Activated naive CD8-positive, alpha-beta T cell treated with anti-CD3 and anti-CD28 coated beads for 36 hours (primary cell): ENCODE measurements at places on chromosomes 4 and X. TPM values are rescaled to one million over a fixed set of nuclear protein-coding genes. Genes with fewer than 3 reads are reported as not detected.
A peak's percentile ranks its signal among the peaks of the same experiment; 100 is the strongest.

RAI2 gene
- total RNA-seq, result 0.98 TPM

ADH1A gene
- not detected for total RNA-seq

RAP1GDS1 gene
- total RNA-seq, result 61.8 TPM

F8A3 gene
- 8.8 TPM for total RNA-seq

FAM90A26 gene
- not detected for total RNA-seq

CT45A2 gene
- total RNA-seq, result not detected

TRIML2 gene
- total RNA-seq, result not detected

NPY5R gene
- total RNA-seq, result not detected

GRCh38 chr4:38085751-38086150 lies 125.6 kb downstream of the PTTG2 start:
- no peak for DNase-seq
- no peak overlapping the region for H3K4me3 ChIP-seq
- H3K4me1 ChIP-seq, result peaks cover 11% of the 10 kb centered on the region
- H3K27me3 ChIP-seq, result no peaks in the 10 kb centered on the region

DNA sequence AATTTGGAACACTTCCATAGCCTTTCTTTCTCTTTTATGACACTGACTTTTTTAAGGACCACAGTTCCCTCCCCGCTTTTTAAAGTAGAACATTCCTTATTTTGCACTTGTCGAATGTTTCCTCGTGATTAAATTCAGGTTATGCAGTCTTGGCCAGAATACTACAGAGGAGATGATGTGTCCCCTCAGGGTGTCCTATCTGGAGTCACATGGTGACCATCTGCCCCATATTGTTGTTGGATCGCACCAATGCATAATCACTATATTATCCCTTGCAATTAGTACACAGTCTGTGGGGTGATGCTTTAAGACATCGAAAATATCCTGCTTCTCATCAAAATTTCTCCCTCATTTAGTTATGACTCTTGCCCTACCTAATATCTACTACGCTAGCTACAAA lies 27.4 kb downstream of the WDFY3 start:
- H3K36me3 ChIP-seq, result no peaks in the 10 kb centered on the region
- H3K27ac ChIP-seq, result no peak overlapping the region
- no peaks in the 10 kb centered on the region for H3K27me3 ChIP-seq

GRCh38 chr4:121034017-121034416 lies 38.3 kb downstream of the NDNF start:
- peaks cover 2% of the 10 kb centered on the region for H3K4me1 ChIP-seq
- H3K27ac ChIP-seq, result no peak overlapping the region
- H3K4me3 ChIP-seq, result no peak overlapping the region
- no peaks in the 10 kb centered on the region for H3K36me3 ChIP-seq

- DNase-seq, result no peak
- H3K4me1 ChIP-seq, result no peaks in the 10 kb centered on the region
- no peak overlapping the region for H3K27ac ChIP-seq
- no peaks in the 10 kb centered on the region for H3K27me3 ChIP-seq
- no peak overlapping the region for H3K4me3 ChIP-seq
- no peaks in the 10 kb centered on the region for H3K36me3 ChIP-seq
These were observed 14.8 kb upstream of the LAP3 start for GRCh38 chr4:17562157-17562556.

DNA sequence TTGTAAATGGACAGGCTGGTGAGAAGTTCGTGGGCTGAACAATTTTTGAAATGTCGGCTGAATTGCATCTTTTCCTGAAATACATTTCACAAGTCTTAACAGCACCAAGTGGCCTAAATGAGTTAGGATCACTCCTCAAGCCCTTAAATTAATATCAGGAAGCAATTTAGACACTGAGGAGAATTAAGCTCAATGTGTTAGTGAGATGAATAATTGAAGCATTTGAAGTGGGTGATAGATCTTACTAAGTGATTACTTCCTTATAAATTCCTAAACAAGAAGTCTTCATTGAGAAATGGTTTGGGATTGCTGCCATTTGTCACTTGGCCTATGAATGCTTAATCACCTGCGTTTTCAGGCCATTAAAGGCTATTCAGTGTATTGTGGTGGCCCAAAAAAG lies 116.8 kb downstream of the NAA11 start:
- H3K27me3 ChIP-seq, result no peaks in the 10 kb centered on the region
- H3K4me3 ChIP-seq, result no peak overlapping the region
- H3K27ac ChIP-seq, result no peak overlapping the region

DNA sequence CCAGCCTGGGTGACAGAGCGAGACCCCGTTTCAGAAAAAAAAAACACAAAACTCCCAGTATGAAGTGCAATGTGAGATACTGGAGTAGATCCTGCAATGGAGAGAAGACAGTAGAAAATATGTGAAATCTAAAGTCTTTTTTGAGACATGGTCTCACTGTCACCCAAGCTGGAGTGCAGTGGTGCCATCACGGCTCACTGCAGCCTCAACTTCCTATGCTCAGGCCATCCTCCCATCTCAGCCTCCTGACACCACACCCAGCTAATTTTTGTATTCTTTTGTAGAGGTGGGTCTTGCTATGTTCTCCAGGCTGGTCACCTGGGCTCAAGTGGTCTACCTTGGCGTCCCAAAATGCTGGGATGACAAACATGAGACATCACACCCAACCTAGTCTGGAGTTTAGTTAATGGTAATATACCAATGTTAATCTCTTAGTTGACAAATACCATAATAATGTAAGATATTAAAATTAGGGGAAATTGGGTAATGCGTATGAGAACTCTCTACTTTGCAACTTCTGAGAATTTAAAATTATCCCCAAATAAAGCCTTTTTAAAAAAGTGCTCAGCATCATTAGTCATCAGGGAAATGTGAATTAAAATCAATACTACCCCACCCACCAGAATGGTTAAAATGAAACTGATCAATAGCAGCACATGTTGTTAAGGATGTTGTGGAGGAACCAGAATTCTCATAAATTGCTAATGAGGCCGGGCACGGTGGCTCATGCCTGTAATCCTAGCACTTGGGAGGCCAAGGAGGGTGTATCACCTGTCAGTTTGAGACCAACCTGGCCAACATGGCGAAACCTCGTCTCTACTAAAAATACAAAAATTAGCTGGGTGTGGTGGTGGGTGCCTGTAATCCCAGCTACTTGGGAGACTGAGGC lies 15.0 kb downstream of the RBMX start:
- H3K4me1 ChIP-seq, result peaks cover 28% of the 10 kb centered on the region
- peaks cover 54% of the 10 kb centered on the region for H3K36me3 ChIP-seq
- no peak overlapping the region for H3K4me3 ChIP-seq
- DNase-seq, result no peak
- peak overlapping the region; percentile 58 for H3K27ac ChIP-seq
- no peaks in the 10 kb centered on the region for H3K27me3 ChIP-seq

- no peak overlapping the region for H3K27ac ChIP-seq
- H3K36me3 ChIP-seq, result no peaks in the 10 kb centered on the region
- H3K4me3 ChIP-seq, result no peak overlapping the region
- no peak for DNase-seq
- no peaks in the 10 kb centered on the region for H3K4me1 ChIP-seq
These were observed 41.8 kb upstream of the UGT2B15 start for GRCh38 chr4:68712207-68712606.

DNA sequence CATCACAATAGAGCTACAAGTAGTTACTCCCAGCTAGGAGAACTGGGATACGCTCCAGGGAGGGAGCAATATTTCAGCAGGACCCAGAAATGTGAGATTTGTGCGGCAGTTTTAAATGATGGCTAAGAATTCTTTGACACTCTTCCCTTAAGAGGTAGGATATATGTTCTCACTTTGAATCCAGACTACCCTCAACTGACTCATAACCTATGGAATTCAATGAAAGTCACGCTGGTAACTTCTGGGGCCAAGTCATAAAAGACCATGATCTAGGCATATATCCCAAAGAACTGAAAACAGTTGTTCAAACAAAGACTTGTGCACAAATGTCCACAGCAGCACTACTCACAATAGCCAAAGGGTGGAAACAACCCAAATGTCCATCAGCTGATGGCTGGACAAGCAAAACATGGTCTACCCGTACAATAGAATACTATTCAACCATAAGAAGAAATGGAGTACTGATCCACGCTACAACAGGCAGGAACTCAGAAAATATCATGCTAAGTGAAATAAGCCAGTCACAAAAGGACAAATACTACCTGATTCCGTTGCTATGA lies 10.5 kb downstream of the CD99L2 start:
- DNase-seq, result no peak
- no peaks in the 10 kb centered on the region for H3K36me3 ChIP-seq
- H3K4me1 ChIP-seq, result peaks cover 4% of the 10 kb centered on the region
- no peaks in the 10 kb centered on the region for H3K27me3 ChIP-seq
- H3K27ac ChIP-seq, result no peak overlapping the region

DNA sequence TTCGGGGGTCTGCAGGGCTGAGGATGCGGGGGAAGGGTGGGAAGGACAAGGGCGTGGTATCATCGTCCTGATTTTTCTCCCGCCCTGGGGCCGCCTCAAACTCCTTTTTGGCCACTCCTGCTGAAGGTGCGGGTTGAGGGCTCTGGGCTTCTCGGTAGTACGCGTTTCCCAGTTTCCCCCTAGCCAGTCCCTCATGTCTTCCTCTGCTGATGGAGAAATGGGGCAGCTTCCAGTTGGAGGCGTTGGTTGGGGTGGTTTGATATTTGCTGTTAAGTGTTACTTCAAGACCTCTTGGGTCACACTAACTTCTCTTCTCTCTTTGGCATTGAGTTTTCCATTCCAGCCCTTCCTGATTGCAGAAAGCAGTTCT lies 482 bp downstream of the GSTCD start:
- DNase-seq, result no peak
- H3K4me3 ChIP-seq, result peak overlapping the region; percentile 95
- peak overlapping the region; percentile 80 for H3K27ac ChIP-seq

DNA sequence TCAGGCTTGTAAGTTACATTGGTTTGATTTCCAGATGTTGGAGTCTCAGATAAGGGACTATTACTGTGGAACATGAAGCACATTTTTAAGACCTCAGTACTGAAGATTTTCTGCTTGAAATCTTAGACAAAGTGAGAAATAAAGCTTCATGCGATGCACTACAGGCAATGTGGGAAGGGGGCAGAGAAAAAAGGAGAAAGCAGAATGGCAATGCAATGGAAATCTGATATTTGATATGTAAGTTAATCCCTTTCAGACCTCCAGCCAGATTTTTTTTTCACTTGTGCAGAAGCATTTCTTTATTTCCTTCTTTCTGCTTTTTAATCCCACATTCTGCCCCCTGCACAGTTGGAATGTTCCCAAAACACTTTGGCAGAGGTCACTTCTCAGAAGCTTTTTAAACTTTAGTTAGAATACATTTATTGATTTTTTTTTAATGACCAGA lies 174.3 kb downstream of the ADGRL3 start:
- H3K4me1 ChIP-seq, result no peaks in the 10 kb centered on the region
- no peaks in the 10 kb centered on the region for H3K27me3 ChIP-seq
- no peaks in the 10 kb centered on the region for H3K36me3 ChIP-seq
- H3K27ac ChIP-seq, result no peak overlapping the region
- no peak overlapping the region for H3K4me3 ChIP-seq

GRCh38 chr4:81620442-81620841 lies 148.7 kb upstream of the RASGEF1B start:
- H3K27me3 ChIP-seq, result no peaks in the 10 kb centered on the region
- DNase-seq, result no peak
- H3K4me3 ChIP-seq, result no peak overlapping the region
- peaks cover 2% of the 10 kb centered on the region for H3K4me1 ChIP-seq
- H3K27ac ChIP-seq, result no peak overlapping the region
- H3K36me3 ChIP-seq, result no peaks in the 10 kb centered on the region

DNA sequence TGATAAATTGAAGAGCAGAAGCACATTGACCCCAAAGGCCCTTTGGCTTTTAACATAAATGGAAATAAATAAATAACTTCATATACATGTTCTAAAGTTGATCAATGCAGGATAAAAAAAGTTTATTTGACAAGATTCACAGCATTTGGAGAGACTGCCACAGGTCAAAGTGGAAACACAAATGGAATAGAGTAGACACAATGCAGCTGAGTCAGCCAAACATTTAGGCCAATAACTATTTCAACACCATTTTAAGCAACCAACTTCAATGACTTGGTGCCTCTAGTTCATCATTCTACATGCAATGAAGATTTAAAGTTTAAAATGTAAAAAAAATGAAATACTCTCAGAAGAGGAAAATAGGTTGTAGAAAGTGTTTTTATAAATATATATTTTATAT lies 365.2 kb downstream of the FAT4 start:
- no peak for DNase-seq
- no peak overlapping the region for H3K4me3 ChIP-seq
- no peaks in the 10 kb centered on the region for H3K4me1 ChIP-seq
- H3K36me3 ChIP-seq, result no peaks in the 10 kb centered on the region
- H3K27me3 ChIP-seq, result no peaks in the 10 kb centered on the region
- no peak overlapping the region for H3K27ac ChIP-seq

DNA sequence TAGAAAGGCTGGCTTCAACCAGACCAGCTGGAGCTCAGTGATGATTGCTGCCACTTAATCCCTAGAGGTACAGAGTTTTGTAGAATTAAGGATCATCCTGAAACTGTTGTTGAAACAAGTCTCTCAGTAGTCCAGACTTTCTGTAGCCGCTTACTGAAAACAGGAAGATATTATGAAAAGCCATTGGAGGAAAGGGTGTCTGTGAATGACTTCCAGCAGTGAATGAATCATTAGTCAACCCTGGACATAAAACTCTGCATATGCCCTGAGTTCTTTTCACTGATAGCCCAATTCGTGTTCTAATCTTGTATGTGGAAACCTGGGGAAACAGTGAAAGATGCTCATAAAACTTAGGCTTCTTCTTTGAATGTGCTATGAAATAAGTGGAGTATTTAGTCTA lies 14.8 kb downstream of the HOPX start:
- no peak overlapping the region for H3K4me3 ChIP-seq
- no peak for DNase-seq
- H3K27me3 ChIP-seq, result peaks cover 58% of the 10 kb centered on the region
- no peak overlapping the region for H3K27ac ChIP-seq
- H3K4me1 ChIP-seq, result peaks cover 3% of the 10 kb centered on the region

DNA sequence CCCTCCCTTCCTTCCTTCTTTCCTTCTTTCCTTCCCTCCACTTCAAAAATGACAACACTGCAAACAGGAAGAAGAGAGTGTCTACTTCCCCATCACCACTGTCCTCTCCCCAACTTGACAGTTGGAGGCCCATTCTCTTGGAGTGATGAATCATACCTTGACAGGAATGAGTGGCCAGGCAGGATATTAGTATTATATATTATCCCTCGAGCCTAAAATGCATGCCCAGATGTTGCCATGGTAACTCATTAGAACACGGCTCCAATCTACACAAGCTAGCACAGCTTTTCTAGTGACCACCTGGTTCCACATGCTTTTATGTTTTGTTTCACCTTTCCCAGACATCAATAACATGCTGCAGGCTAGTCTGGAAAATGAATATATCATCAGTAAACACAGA lies 71.3 kb upstream of the LHFPL1 start:
- no peaks in the 10 kb centered on the region for H3K27me3 ChIP-seq
- H3K36me3 ChIP-seq, result no peaks in the 10 kb centered on the region
- H3K27ac ChIP-seq, result no peak overlapping the region
- no peaks in the 10 kb centered on the region for H3K4me1 ChIP-seq
- no peak overlapping the region for H3K4me3 ChIP-seq

GRCh38 chrX:24851289-24851688 lies 157.6 kb downstream of the POLA1 start:
- H3K27me3 ChIP-seq, result no peaks in the 10 kb centered on the region
- peaks cover 22% of the 10 kb centered on the region for H3K36me3 ChIP-seq
- H3K27ac ChIP-seq, result no peak overlapping the region
- no peak overlapping the region for H3K4me3 ChIP-seq
- no peaks in the 10 kb centered on the region for H3K4me1 ChIP-seq
